ENCODE measurements at places on chromosomes 2 and 18.

DNA sequence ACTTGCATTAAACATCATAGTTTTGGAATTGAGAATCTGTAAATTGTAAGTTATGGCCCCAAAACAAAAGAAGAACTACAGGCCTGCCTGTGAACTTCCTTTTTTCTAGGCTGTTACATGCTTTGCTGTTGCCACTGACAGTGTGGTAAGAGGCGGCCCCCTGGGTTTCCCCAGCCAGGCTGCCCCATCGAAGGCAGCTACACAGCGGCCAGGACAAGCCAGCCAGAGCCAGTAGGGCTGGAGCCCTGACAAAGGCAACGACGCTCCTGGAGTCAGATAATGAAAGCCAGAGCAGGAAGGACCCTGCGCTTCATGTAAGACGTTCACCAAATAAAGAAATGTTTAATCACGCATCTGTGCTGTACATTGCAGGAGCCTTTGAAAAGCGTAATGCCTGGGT is 55.0 kb downstream of the ANKRD44 start:
- peak; percentile 7 for DNase-seq

GRCh38 chr2:152657043-152657442 is 60.2 kb downstream of the PRPF40A start:
- no peak for DNase-seq

GRCh38 chr2:123958011-123958410 is 67.1 kb upstream of the CNTNAP5 start:
- DNase-seq: no peak

DNA sequence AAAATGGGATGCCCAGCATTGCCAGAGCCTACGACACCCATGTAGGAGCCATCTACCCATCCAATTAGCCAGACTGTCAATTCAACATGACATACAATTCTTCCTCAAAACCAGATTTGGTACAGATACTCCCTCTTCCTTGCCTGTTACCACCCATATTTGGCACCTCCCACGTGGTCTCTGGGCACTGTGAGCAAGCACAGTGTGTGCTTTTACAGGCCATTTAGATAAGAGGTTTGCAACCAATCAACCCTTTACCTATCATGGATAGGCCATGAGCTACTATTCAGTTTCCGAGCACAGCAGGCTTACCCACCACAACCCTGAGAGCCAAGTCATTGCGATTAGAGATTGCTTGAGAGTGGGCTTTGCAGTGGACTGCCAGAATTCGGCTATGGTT is 40.9 kb downstream of the ARID5A start:
- DNase-seq: no peak

DNA sequence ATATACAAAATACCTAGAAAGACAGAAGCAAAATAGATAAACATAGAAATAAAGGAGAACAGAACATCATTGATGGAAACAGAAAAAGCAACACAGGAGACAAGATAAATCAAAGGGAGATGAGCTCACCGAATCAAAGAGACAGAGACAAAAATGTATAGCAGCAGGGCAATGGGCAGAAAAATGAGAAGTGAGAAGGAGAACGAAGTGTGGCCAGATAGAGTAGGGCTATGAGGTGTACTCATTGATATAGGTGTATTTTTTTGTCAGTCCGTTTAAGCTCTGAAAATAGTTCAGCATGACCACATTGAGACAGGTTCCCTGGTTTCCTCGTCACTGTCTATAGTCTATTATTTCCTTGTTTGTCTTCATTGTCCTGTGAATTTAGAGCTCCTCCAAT is 55.1 kb downstream of the SP100 start:
- DNase-seq: no peak

DNA sequence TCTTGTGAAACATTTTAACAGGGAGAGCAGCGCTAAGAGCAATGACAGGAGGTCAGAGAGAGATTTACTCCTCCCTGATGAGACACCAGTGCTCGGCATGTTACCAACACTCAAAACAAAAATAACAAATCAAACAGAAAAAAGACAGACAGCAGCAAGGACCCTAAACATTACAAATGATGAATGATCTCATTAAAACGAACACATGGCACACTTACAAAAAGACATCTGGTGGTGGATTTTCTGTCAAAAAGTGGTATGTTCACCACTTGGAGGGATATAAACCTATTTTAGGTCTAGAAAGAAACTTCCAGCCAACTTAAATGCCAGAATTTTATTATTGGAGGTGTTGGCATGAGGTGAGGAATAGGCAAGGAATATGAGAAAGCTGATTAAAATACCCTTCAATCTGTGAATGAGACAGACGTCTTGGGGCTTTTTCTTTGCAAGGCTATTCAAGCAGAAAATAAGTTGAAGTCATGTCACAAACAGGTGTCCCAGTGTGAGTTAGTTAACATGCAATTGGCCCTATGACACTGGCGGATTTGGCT is 112.8 kb downstream of the PRELID3A start:
- DNase-seq: peak; percentile 58

- peak; percentile 24 for DNase-seq
Measured at GRCh38 chr2:10911291-10912075, at the start of gene KCNF1. TSS of gene KCNF1 (plus strand) at chr2:10911934. CDS start at chr2:10912427, 493 bp downstream.

GRCh38 chr18:45836242-45837205 is 11.0 kb downstream of the SIGLEC15 start:
- DNase-seq: no peak

DNA sequence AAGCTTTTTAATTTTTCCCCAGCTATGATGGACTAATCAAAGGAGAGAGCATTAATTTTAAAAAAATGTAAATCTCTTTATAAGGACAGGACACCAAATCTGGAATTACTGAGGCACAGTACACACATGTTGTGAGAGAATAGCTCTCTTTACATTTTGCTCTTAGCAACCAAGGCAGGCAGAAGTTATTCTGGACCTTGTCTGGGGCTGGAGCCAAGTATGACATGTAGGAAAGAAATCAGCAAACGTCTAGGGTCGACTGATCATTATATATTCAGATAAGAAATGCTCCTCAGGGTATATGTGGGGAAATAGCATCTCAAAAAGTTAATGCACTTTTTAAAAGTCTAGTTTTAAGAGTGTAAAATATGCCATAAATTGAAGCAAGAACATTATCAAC is 1330.0 kb upstream of the CELF4 start:
- DNase-seq: no peak

DNA sequence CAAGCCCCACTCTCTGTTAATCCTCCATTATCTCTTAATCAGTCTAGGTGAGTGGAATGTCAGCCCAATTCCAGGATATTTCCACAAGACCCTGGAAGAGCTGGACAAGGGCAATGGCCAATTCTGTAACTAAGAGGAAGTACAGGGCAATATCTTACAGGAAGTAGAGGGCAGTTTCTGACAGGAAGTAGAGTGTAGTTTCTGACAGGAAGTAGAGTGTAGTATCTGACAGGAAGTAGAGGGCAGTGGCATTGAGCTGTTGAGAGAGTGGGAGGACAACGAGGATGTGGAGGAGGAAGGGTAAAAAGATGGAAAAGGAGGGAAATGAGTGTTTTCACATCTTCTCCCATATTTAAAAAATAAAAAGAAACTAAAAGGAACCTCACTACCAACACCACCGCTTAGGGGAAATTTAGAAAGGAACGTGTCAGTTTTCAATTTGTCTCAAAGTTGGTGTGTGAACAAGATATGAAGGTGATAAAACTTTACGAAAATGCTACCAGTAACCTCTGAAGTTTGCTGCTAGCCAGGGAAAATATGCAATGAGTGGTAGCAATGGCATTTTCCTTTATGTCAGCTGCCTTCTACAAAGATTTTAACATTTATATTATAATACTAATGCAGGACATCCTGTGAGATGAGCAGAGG is 430.9 kb upstream of the HNRNPA3 start:
- no peak for DNase-seq

DNA sequence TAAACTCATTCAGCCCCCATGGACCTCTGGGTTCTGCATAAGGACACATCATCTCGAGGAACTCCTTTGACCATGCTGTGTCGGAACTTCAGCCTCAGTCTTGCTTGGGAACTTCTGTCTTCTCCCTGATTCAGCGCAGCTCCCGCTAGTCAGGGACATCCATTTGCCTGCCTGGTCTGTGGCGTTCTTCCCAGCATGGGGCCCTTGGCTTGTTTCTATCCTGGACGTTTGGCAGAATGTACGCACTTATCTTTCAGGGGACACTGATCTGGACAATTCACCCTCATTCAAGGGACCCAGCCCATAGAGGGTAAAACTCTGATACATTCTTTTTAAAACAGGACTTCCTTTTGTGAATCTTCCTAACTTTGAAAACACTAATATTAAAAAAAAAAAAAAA is 75.8 kb upstream of the WIPF1 start:
- DNase-seq: no peak

DNA sequence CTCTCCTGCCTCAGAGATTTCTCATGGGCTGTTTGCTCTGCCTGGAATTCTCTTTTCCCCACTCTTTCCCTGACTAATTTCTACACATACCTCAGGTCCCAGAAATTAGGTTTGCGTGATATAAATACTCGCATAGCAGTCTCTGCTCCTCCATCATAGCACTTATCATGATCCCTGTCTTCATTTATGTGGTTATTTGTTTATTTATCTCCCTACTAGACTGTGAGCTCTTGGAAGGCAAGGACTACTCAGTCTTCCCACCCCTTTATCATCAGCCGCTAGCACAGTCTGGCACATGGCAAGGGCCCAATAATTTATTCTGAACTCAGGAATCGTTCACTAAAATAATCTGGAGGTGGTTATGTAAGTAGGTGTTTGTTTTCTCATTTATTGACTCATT is 79.3 kb downstream of the ADCYAP1 start:
- DNase-seq: peak; percentile 86

DNA sequence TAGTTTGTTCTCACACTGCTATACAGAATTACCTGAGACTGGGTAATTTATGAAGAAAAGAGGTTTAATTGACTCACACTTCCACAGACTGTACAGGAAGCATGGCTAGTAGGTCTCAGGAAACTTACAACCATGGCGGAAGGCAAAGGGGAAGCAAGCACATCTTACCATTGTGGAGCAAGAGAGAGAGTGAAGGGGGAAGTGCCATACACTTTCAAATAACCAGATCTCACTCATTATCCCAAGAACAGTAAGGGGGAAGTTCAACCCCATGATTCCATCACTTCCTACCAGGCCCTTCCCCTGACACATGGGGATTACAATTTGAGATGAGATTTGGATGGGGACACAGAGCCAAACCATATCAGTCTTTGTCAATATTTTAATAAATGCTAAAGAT is 5.0 kb upstream of the CRYGB start:
- DNase-seq: no peak

GRCh38 chr2:123080331-123080730 is 944.8 kb upstream of the CNTNAP5 start:
- DNase-seq: no peak

DNA sequence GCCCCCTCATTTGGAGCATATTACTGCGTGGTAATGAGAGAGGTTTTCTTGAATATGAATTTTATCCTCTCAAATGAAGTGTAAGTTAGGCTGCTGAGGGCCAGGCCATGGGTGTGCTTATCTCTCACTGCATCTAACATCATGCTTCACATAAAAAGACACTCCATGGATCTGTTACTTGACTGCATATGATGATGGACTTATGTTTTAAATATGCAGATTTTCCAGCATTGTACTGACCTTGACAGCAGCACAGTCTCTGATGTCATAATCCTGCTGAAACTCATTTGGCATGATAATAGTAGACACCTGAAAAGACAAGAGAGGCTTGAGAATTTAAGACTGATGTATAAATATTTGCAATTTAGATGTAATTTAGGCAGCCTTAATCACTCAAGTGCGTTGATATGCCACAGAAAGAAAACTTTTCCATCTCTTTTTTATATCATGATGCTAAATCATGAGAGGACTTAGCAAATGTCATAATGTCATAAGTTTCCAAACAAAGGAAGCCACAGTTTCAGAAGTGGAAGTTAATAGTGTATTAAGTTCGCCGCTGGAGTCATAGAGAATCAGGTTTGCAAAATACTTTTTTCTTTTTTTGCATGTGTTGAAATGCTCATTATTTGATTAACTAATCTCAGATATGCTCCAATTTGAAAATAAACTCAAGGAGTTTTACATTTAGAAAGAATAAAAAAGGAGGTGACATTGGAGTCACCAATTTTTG is 62.7 kb upstream of the CD302 start:
- no peak for DNase-seq

DNA sequence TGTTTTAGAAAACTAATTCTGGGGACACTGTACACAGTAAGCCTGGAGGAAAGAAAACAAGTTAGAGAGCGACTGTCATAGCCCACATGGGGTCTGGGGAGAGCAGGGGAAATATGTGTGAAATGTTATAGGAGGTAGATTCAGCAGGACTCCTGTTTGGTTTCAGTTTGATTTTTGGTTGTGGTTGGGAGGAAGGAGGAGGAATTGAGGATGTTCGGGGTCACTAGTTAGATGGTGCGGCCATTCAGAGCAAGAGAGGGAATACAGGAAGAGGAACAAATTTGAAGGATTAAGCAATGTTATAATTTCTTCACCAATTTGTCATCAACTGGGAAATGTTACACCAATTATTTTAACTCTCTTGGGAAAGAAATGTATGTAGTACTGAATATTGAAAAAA is 25.1 kb downstream of the TTC39C start:
- DNase-seq: no peak

- no peak for DNase-seq
Measured at GRCh38 chr2:40028792-40029488, 249.9 kb upstream of the THUMPD2 start.

- DNase-seq: no peak
Measured at GRCh38 chr2:222649801-222650200, 6.1 kb downstream of the FARSB start.

- no peak for DNase-seq
Measured at GRCh38 chr2:167398873-167399272, 510.6 kb downstream of the XIRP2 start.

DNA sequence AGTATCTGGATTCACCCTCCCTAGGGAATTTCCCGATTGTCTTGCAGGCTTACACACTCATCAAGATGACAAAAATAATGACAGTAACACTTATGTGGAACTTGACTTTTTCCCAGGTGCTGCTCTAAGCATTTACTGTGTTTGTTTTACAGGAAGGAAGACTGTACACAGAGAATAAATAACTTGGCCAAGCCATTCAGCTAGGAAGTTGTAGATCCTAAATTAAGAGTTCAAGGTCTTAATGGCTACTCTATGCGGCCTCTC is 549 bp upstream of the DPP4 start:
- no peak for DNase-seq

DNA sequence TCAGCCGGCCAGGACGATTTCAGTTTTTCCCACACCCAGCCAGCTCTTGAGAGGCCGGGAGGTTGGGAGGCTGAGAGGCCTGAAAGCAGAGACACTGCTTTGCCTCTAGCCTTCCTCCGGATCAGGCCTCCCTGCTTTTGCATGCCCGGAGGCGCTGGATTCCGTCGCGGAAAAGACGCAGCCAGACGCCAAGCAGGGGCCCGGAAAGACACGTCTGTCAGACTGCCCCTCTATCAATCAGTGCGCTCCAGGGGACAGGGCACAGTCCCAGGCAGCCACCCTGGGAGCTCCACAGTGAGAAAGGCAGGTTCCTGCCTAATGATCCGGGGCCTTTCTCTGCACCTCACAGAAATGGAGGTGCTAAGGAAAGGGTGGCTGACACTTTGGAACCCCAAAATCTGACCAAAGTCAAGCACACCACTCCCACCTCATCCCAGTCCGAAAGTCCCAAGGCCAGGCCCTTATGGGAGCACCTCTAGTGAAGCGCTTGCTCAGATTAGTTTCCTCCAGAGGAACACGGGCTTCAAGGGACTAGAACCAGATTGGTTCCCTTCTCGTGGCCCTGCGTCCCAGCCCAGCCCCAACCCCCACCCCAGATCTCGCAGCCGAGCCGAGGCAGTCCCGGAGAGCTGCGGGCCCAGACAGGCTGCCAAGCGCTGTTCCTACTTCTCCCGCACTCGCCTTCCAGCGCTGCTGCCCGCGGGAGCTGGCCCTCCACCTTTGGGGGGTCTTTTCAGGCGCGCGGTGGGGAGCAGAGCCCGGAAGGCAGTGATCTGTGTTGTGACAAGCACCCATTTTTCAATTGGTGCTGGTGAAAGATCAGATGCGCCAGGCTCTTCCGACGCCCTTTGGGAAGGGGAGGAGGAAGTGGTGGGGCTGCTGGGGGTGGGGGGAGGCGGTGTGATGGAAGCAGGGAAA is 5.0 kb downstream of the DLX1 start:
- DNase-seq: no peak
